ENCODE measurements at places on chromosomes 5 and 9. TPM values are rescaled to one million over a fixed set of nuclear protein-coding genes. Genes with fewer than 3 reads are reported as not detected.

DNA sequence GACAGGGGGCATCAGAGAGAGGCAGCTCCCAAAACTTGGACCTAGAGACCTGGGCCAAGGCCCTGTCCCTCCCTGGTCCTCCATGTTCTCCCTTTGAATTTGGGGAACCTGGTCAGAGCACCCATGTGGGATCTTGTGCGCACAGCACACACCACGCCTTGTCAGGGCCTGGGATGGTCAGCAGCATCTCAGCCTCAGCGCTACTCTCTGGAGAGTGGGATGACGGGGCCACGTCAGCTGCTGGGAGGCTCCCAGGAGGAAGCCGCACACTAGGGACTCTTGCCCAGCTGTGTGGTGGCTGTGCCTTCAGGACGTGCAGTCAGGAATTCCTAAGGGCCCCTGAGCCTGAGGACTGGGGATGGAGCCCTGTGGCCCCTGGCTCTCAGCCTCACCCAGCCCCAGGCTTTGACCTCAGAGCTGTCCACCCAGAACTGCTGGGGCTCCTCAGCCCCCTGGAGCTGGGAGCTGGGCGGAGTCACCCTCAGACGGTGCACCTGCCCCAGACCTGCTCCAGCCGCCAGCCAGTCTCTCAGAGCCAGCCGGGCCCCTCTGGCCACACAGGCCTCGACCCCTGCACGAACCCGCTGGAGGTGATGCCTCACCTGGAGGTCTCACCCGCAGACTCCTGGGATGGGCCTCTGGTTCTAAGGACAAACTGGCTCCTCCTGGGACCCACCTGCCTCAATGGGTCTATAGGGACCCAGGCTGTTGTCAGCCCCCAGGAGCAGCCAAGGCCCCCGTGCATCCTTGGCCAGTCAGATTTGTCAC is 38.3 kb upstream of the EGFL7 start:
- no peak for DNase-seq

GRCh38 chr9:16653491-16654399 is 216.7 kb downstream of the BNC2 start:
- no peak for DNase-seq

- no peak for DNase-seq
These were observed 50.7 kb downstream of the PRRC1 start for GRCh38 chr5:127568166-127568565.

DNA sequence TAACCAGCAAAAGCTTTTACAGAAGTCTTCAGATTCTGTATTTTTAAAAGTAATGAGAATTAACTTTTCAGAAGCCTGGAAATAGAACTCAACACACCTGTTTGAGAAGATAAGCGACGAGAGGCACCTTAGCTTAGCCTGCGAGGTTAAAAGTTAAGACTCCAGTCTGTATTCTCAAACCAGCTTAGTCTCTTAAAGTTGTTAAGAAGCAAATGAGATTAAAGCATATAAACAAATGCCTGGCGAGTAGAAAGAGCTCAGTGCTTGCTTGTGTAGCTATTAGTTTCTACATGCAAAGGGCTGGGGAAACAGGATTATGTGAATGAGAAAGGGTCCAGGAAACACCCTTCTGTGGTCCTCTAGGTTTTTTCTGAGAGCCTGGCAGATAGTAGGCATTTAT is 51.7 kb downstream of the MTAP start:
- no peak for DNase-seq

DNA sequence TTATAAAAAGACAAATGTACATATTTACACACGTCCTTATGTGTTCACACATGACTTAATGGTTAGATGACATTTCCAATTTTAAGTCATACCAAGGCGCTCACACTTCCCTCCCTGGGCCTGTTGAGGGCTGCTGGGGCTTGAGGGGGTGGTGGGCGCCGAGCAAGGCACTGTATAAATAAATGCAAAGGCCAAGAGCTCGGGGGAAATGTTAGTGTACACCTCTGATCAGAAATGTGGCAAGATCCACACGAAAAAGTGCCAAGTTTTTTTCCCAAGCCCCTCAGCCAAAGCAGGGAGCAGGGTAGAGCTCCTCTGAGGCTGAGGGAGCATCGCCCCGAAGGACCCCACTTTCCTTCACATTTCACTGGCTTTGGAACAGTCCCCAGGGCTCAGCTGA is 7.5 kb downstream of the IRF1 start:
- peak; percentile 3 for DNase-seq

EQTN gene
- not detected for total RNA-seq

PFN3 gene
- total RNA-seq, result not detected
